ENCODE measurements at places on chromosomes 7 and 10.

- DNase-seq: no peak
Observed at GRCh38 chr7:13933091-13933490, 56.4 kb downstream of the ETV1 start.

DNA sequence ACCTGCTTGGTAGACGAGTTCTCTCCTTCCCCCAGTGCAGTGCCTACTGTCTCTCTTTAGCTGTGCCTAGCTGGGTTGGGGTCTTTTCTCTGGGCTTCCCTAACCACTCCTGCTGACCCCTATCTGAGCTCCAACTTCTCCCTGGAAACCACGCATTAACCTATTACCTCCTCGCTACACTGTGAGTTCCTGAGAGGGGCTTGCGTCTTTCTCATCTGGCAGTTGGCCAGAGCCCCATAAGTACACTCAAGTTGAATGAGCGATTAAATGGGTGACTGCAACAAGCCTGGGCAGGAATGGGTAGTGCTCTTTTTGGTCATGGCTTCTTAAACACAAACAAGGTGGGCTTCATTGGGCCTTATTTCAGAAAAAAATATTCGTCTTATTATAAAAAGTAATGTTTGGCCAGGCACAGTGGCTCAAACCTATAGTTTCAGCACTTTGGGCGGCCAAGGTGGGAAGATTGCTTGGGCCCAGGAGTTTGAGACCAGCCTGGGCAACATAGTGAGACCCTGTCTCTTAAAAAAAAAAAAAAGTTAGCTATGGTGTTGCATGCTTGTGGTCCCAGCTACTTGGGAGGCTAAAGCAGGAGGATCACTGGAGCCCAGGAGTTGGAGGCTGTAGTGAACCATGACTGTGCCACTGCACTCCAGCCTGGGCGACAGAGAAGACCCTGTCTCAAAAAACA, 41.4 kb downstream of the SYPL1 start:
- no peak for DNase-seq

GRCh38 chr7:129252128-129252527, 27.3 kb downstream of the AHCYL2 start:
- DNase-seq: no peak

GRCh38 chr7:78542541-78542940, 744.0 kb downstream of the PHTF2 start:
- DNase-seq: no peak

GRCh38 chr7:99996755-99997544, 18.4 kb upstream of the ZKSCAN1 start:
- DNase-seq: peak; percentile 10

DNA sequence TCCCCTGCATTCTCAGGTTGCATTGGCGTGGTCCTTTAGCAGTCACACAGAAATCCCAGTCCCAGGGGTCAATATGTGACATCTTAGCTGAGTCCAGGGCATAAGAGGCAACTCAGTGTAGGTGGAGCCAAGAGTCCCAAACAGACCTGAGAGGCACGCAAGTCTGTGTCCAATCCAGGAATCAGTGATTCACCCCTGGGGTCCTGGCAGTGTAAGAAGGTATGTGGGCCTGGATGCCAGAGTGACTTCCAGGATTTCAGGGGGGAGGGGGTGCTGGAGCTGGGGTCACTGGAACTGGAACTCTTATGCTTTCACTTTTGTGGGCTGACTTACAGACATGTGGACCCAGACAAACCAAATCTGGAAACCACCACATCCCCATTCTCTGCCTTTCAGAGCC, 26.8 kb downstream of the FRMPD2 start:
- peak; percentile 36 for DNase-seq

Data from sigmoid colon (tissue), 7 donors.